ENCODE measurements at places on chromosomes 16 and 17.

DNA sequence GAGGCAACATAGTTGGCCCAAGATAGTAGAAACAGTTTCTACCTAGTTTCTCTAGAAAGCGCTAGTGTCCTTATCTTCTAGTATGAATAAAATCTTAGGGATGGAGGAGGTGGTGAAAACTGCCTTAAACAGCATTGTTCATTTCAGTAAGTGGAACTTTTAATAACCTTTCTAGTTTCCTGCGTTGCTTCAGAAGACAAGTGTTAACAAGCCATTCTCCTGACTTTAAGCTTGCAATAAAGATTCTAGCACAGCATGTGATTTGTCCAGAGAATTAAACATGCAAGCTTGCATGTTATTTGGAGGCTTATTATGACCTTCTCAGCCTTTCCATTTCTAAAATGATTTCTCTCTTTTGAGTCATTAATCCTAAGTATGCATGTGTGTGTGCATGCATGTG, 72.3 kb downstream of the TANGO6 start:
- DNase-seq, result no peak

DNA sequence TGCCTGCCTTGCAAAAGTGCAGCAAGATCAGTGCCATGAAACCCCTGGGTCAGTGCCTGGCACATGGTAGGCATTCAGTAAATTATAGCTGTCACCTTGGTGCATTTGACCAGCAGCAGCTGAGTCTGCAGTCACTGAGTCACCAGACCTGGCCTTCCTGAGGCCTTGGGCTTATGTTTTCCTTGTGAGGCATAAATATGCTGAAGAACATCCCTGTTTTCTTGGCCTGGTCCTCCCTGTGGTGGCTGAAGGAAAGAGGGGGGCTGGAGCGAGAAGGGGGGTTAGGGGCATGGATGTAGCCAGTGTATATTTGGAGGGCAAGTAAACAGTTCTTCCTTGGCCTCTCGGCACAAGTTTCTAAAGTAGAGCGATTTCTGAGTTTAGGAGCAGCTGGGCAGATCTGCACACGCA, 26.5 kb downstream of the EPN2 start:
- no peak for DNase-seq

DNA sequence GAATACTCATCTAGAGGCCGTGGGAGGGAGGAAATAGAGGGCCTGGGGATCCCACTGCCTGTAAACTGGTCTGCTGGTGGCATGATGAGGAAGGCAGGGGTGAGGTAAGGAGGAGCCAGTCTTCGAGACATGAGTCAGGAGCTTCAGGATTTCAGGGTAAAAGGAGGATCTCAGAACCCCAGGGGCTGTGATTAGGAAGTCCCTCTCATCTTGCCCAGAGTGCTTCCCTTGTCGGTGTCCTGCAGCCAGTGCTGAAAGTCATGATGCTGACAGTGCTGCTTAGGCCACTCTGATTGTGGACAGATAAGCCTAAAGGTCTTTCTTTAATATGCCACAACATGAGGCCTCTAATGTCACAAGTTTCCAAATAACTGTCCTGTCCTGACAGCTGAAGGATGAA, 29.6 kb downstream of the COG4 start:
- no peak for DNase-seq

DNA sequence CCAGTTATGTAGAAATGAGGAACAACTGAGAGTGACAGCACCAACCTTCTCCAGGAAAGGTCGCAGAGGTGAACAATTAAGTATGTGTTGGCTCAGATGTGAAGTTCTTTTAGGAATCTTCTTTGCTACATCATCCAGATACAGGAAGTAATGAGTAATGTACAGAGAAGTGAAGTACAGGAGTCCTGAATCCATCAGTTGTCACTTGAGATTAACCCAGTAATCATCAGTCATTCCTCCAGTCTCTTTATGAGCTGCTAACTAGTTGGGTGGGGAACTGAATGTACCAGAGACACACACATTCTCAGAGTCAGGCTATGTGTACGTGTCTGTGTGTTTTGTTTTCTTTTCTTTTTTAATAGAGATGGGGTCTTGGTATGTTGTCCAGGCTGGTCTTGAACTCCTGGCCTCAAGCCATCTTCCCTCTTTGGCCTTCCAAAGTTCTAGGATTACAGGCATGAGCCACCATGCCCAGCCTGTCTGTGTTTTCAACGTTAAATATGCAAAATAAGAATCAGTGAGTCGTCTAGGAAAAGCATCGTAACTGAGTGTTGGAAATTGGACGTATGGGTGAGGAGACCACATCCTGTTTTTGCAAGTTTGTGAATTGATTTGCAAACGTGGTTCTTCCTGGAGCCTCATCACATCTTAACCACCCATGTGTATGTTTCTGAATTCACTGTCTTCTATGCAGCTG, 19.9 kb downstream of the ZNF200 start:
- DNase-seq, result no peak

GRCh38 chr17:7131423-7131791, 16.8 kb upstream of the ASGR2 start:
- no peak for DNase-seq

- no peak for DNase-seq
Measured at GRCh38 chr17:61265397-61265796, 134.2 kb upstream of the TBX2 start.

DNA sequence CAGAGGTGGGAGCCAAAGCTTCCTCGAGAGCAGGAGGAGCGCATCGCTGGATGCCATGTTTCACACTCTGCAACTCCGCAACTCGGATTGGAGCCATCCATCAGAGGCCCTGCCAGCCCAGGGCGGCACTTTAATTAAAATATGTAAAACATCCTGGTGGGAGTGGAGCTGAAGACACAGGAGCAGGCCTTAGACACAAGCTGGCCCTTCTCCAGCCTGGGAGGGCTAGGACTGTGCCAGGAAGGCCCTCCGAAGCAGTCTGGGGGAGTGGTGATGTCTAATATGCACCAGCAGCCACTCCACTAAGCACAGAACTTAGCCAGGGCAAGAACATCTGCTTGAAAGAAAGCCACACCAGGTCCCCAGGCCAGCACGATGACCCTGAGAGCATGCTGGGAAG, 5.8 kb upstream of the CCDC182 start:
- no peak for DNase-seq

DNA sequence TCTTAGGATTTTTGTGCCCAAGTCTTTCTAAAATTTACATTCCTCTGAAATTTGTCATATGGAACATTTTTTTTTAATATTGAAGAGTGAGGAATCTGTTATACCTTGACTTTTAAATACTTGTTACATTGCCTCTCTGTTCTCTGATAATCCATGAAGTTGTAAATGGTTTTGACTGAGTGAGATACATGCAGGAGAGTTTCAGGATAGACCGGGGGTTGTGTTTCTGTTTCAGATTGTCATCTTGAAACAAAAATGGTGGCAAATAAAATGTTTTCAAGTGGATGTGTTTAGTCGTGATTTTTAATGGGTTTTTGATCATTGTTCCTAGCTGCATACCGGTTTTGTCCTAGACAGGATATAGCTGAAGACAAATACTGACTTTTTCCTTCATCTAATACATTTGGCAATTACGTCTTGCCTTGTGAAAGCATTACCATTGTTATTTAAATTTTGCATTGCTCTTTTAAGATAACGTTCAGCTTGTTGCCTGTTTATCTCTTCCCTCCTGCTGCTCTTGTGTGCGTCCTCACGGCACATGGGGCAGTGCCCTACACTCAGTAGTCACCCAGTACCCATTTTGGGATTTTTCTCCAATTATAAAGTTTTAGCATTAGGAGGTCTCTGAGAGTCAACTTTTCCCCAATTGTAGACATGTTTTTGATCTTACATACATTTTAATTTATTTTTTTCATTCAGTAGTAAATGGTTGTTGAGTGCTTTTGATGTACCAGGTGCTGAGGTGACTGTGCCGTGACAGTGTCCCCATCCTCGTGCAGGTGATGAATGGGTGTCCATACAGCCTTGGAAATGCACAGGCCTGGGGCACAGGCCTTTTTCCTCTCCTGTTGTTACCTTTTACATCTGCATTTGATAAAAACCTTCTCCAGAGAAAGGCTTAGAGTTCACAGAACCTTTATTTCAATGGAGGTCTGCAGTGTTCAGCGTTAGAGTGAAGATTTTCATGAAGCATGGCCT, 169.9 kb downstream of the MSI2 start:
- no peak for DNase-seq

DNA sequence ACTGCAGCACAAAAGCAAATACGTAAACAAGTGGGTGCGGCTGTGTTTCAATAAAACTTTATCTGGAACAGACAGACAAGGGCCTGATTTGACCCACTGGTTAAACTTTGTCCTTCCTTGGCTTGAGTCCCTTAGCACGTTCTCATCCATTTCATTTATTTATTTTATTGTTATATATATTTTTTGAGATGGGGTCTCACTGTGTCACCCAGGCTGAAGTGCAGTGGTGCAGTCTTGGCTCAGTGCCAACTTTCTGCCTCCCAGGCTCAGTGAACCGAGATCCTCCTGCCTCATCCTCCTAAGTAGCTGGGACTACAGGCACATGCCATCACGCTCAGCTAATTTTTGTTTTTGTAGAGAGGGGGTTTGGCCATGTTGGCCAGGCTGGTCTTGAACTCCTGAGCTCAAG, 64.3 kb downstream of the MYH11 start:
- no peak for DNase-seq

DNA sequence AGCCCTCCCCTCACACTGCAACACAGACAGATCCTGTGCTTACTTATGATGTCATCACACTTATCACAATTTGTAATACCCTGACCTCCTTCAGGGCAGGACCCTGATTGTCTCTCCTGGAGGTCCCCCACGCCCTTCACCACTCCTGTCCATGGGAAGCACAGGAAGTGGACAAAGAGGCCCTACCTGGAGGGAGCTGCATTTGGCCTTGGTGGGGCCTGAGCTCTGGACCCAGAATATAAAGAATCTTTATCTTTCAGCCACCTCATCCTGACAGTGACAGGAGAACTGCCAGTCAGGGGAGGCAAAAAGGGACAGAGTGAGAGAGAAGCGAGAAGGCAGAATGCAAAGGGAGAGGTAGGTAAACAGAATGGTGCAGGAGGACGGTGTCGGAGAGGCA, 303.4 kb upstream of the N4BP1 start:
- DNase-seq, result no peak

DNA sequence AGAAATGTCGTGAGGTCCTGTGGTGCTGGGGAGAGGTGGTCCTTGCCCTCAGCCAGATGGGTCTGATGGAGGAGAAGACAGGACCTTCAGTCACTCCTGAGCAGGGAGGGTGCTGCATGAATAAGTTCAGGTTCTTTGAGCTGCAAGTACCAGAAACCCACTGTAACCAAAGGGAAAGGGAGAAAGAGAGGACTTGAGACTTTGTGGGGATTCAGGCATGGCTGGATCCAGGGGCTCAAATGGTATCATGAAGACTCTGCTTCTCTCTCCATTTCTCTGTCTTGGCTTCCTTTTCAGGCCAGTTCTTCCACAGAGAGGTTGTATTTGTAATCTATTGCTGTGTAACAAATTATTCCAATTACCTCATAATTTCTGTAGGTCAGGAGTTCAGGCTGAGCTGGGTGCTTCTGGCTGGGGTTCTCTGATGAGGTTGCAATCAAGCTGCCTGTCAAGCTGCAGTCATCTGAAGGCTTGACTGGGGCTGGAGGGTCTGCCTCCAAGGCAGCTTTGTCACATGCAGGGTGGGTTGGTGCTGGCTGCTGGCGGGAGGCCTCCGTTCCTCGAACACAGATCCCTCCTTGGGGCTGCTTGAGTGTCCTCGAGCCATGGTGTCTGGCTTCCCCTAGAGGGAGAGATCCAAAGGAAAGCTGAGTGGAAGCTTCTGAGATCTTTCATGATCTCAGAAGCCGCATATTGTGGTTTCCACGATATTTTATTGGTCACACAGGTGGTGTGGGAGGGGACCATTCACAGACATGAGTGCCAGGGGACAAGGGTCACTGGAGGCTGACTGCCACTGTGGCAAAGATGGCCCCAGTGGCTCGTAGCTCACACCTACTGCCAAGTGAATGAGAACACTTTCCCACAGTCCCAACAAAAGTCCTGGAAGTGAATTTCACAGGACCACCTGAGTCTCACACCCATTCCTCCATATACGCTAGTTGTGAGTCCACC, 5.9 kb upstream of the ADCY7 start:
- DNase-seq, result no peak

GRCh38 chr16:55470533-55471371, 8.2 kb upstream of the MMP2 start:
- DNase-seq, result no peak

GRCh38 chr16:66568355-66568754, 2.1 kb downstream of the CMTM1 start:
- DNase-seq, result no peak

DNA sequence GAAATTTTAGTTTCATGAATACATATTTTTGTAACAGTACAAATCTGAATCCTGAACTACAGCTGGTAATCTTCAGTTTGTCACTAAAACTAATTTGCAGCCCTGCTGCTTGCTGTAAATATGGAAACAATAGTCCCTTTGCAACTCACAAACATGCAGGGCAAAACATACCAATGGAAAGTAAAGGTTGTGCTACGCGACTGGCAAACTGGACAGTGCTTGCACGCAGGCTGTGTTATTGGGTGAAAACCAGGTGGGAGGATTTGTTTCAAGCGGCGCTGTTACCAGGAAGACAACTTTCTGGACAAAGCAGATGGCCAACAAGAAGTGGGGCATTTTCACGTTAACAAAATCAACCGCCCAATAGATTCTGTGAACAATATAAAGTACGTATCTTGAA, 93.5 kb downstream of the CDYL2 start:
- DNase-seq, result no peak

GRCh38 chr16:66236301-66236700, 130.2 kb upstream of the CDH5 start:
- DNase-seq, result no peak

DNA sequence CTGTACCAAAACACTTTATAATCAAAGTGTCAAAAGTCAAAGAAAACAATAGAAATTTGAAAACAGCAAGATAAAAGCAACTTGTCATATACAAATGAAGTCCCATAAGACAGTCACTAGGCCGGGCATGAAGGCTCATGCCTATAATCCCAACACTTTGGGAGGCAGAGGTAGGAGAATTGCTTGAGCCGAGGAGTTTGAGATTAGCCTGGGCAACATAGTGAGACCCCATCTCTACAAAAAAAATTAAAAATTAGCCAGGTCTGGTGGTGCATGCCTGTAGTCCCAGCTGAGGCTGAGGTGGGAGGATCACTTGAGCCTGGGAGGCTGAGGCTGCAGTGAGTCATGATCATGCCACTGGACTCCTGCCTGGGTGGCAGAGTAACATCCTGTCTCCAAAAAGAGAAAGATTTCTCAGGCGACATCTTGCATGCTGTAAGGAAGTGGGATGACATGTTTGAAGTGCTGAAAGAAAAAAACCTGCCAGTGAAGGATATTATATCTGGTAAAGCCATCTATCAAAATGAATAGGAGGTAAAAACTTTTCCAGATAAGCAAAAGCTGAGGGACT, 98.7 kb upstream of the NACA2 start:
- DNase-seq, result no peak

GRCh38 chr17:80455336-80455710, 21.1 kb downstream of the NPTX1 start:
- no peak for DNase-seq
